ENCODE measurements at places on chromosomes 3 and 15. TPM values are rescaled to one million over a fixed set of nuclear protein-coding genes. Genes with fewer than 3 reads are reported as not detected.

- H3K4me1 ChIP-seq, result no peaks in the 10 kb centered on the region
- H3K27ac ChIP-seq, result no peak overlapping the region
- DNase-seq, result no peak
- H3K27me3 ChIP-seq, result peaks cover 3% of the 10 kb centered on the region
- no peaks in the 10 kb centered on the region for H3K36me3 ChIP-seq
These were observed 24.1 kb upstream of the SERPINI2 start for GRCh38 chr3:167497903-167498302.

GRCh38 chr3:70550723-70551319 is 238.4 kb upstream of the MDFIC2 start:
- peaks cover 41% of the 10 kb centered on the region for H3K27me3 ChIP-seq
- no peak overlapping the region for H3K4me3 ChIP-seq
- H3K27ac ChIP-seq, result no peak overlapping the region
- DNase-seq, result peak; percentile 66
- H3K36me3 ChIP-seq, result no peaks in the 10 kb centered on the region
- H3K4me1 ChIP-seq, result no peaks in the 10 kb centered on the region

GRCh38 chr15:51842265-51842664 is 12.8 kb downstream of the TMOD3 start:
- peaks cover 68% of the 10 kb centered on the region for H3K4me1 ChIP-seq
- H3K4me3 ChIP-seq, result peak overlapping the region; percentile 19
- no peaks in the 10 kb centered on the region for H3K27me3 ChIP-seq
- no peak overlapping the region for H3K27ac ChIP-seq

GRCh38 chr15:53171571-53171970 is 381.4 kb upstream of the ONECUT1 start:
- no peaks in the 10 kb centered on the region for H3K27me3 ChIP-seq
- H3K36me3 ChIP-seq, result no peaks in the 10 kb centered on the region
- H3K4me1 ChIP-seq, result no peaks in the 10 kb centered on the region
- DNase-seq, result no peak

- H3K4me1 ChIP-seq, result no peaks in the 10 kb centered on the region
- H3K27me3 ChIP-seq, result peaks cover 18% of the 10 kb centered on the region
- H3K36me3 ChIP-seq, result no peaks in the 10 kb centered on the region
- no peak for DNase-seq
These were observed 9.6 kb upstream of the LRRK1 start for GRCh38 chr15:100909565-100909964.

DNA sequence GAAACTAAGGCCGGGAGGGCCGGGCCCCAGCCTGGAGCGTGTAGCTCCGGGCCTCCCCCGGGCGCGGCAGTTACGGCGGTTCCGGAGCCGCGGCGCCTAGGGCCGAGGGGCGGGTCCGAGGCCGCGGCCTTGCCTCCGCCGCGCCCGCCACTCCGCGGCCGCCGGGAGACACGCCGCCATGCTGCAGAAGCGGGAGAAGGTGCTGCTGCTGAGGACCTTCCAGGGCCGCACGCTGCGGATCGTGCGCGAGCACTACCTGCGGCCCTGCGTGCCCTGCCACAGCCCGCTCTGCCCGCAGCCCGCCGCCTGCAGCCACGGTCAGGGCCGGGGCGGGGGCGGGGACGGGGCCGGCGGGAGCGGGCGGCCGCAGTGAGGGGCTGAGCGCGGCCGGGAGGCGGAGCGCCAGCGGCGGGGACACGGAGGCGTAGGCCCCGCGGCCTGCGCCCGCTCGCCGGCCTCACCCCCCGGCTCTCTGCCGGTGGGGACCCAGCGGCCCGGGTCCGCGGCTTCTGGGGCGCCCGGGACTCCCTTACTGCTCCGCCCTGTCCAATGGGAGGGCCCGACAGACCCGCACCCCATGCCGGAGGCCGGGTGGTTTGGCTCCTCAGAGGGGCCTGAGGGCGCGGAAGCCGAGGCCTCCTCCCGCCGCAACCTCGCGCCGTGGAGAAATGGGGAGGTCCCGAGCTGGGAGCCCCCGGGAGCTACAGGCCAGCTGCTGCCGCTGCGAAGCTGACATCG is at the start of gene DIS3L:
Gene DIS3L, plus strand, starts transcription at position 150 of the 738 bp plus-strand sequence. Its CDS starts 29 bp downstream, at position 179.
- no peaks in the 10 kb centered on the region for H3K36me3 ChIP-seq
- peaks cover 23% of the 10 kb centered on the region for H3K4me1 ChIP-seq
- H3K27me3 ChIP-seq, result no peaks in the 10 kb centered on the region
- DNase-seq, result peak; percentile 83
- peak within 1 kb of the TSS; percentile 95 for H3K27ac ChIP-seq

The KCNMB3 gene
- total RNA-seq, result 2.1 TPM

DNA sequence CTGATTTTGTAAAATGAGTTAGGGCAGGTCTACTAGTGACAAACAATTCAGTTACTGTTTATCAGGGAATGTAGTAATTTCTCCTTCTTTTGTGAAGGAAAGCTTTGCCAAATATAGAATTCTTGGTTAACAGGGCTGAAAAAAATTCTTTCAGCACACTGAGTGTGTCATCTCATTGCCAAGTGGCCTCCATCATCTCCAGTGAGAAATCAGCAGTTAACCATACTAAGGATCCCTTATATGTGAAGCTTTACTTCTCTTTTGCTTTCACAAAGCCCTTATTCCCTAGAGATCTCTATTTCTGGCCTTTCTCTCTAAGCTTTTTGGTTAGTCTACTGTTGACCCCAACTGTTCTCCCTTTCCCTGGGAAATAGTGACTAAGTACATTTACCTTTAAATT is 269.1 kb downstream of the SCAPER start:
- H3K4me1 ChIP-seq, result peaks cover 2% of the 10 kb centered on the region
- H3K27ac ChIP-seq, result no peak overlapping the region
- H3K4me3 ChIP-seq, result no peak overlapping the region
- H3K27me3 ChIP-seq, result no peaks in the 10 kb centered on the region
- H3K36me3 ChIP-seq, result peaks cover 14% of the 10 kb centered on the region

GRCh38 chr3:107985496-107985895 is 105.3 kb downstream of the CD47 start:
- H3K36me3 ChIP-seq, result no peaks in the 10 kb centered on the region
- H3K27ac ChIP-seq, result no peak overlapping the region
- H3K4me1 ChIP-seq, result peaks cover 15% of the 10 kb centered on the region
- H3K27me3 ChIP-seq, result no peaks in the 10 kb centered on the region

DNA sequence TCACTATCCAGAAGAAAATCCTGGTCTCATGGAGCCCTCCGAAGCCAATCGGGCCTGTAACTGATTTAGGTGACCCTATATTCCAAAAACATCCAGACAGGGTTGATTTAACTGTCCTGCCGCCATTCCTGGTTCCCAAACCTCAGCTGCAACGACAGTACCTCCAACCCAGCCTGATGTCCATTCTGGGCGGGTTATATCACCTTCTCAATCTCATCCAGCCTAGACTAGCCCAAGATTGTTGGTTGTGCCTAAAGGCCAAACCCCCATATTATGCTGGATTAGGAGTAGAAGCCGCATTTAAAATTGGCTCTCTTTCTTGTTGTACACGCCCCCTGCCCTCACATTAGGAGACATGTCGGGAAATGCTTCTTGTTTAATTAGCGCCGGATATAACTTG is 36.7 kb downstream of the ZBTB11 start:
- H3K27ac ChIP-seq, result no peak overlapping the region
- H3K4me1 ChIP-seq, result peaks cover 18% of the 10 kb centered on the region
- no peak overlapping the region for H3K4me3 ChIP-seq
- H3K27me3 ChIP-seq, result no peaks in the 10 kb centered on the region
- no peaks in the 10 kb centered on the region for H3K36me3 ChIP-seq

The AGTR1 gene
- not detected for total RNA-seq

The THRB gene
- total RNA-seq, result not detected

DNA sequence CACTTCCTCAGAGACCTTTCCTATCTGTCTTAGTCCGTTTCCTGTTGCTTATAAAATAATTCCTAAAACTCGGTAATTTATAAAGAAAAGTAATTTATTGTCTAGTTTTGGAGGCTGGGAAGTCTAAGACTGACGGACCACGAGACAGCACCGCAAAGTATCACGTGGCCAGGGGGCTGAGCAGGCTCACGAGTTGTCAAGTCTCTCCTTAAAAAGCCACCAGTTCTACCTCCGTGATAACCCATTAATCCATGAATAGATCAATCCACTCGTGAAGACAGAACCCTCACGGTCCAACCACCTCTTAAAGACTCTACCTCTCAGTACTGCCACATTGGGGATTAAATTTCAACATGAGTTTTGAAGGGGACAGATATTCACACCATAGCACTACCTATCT is 821 bp downstream of the LINS1 start:
- H3K27ac ChIP-seq, result no peak overlapping the region
- no peak overlapping the region for H3K4me3 ChIP-seq
- H3K4me1 ChIP-seq, result peaks cover 37% of the 10 kb centered on the region
- DNase-seq, result no peak

- H3K27ac ChIP-seq, result no peak overlapping the region
- H3K36me3 ChIP-seq, result no peaks in the 10 kb centered on the region
- no peak for DNase-seq
- no peak overlapping the region for H3K4me3 ChIP-seq
- H3K4me1 ChIP-seq, result no peaks in the 10 kb centered on the region
These were observed 8.5 kb upstream of the PIAS1 start for GRCh38 chr15:68045289-68046265.

- no peak for DNase-seq
- no peaks in the 10 kb centered on the region for H3K36me3 ChIP-seq
- peaks cover 17% of the 10 kb centered on the region for H3K4me1 ChIP-seq
- H3K27ac ChIP-seq, result no peak overlapping the region
These were observed 528 bp upstream of the NIT2 start for GRCh38 chr3:100333970-100334487.

The SMCO1 gene
- total RNA-seq, result not detected

DNA sequence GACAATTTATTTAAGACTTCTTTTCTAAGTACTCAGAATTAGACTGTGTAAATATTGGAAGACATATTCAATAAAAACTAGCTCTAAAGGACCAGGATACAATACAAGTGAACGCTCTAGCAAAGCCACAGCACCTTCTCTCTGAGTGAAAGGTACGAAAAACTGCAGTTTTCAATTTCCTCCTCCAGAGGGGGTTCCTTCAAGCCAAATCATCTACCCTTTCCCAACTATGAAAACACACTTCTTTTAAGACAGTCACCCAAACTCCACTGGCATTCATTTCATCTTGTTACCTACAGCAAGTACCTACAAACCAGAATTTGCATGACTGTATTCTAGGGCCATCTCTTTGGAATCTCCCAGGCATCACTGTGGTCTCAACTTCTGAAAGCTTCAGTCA is 165.8 kb downstream of the ERC2 start:
- H3K27ac ChIP-seq, result no peak overlapping the region
- H3K27me3 ChIP-seq, result peaks cover 14% of the 10 kb centered on the region
- H3K36me3 ChIP-seq, result no peaks in the 10 kb centered on the region

The SERINC4 gene
- total RNA-seq, result 0.24 TPM

Measured in natural killer cell treated with Interleukin-12 subunit alpha and Interleukin-12 subunit beta and Interleukin-15 and Interleukin-18, amount 100 ng/mL, for 72 hours (primary cell).